ENCODE measurements at places on chromosomes 6 and 20.

- no peak for DNase-seq
Observed at GRCh38 chr6:20699402-20699801, 165.1 kb downstream of the CDKAL1 start.

DNA sequence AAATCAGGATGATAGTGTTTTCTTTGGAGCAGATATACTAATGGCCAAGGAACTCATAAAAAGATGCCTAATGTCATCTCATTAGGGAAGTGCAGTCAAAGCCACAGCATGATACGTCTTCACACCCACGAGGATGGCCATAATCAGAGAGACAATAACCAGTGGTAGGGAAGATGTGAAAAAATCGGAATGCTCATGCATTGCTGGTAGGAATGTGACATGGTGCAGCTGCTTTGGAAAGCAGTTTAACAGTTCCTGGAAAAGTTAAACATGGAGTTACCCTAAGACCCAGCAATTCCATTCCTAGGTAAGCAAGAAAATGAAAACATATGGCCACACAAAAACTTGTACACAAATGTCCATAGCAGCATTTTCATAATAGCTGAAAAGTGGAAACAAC, 29.9 kb downstream of the BCAS1 start:
- DNase-seq, result no peak

DNA sequence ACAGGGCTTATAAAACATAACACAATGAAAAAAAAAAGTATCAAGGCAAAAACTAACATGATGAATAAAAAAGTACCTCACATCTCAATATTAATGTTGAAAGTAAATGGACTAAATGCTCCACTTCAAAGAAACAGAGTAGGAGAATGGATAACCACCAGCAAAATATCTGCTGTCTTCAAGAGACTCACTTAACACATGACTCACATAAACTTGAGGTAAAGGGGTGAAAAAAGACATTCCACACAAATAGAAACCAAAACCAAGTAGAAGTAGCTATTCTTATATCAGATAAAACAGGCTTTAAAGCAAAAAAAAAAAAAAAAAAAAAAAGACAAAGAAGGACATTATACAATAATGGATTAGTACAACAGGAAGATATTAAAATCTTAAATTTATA, 86.9 kb downstream of the TBC1D32 start:
- no peak for DNase-seq

GRCh38 chr6:33995309-33996119, 150.4 kb downstream of the GRM4 start:
- no peak for DNase-seq

GRCh38 chr6:121515630-121516265, 80.3 kb downstream of the GJA1 start:
- DNase-seq, result no peak

GRCh38 chr20:45189067-45189609, 14.4 kb downstream of the PI3 start:
- no peak for DNase-seq

- no peak for DNase-seq
Observed at GRCh38 chr6:144957236-144957937, 672.3 kb downstream of the UTRN start.

DNA sequence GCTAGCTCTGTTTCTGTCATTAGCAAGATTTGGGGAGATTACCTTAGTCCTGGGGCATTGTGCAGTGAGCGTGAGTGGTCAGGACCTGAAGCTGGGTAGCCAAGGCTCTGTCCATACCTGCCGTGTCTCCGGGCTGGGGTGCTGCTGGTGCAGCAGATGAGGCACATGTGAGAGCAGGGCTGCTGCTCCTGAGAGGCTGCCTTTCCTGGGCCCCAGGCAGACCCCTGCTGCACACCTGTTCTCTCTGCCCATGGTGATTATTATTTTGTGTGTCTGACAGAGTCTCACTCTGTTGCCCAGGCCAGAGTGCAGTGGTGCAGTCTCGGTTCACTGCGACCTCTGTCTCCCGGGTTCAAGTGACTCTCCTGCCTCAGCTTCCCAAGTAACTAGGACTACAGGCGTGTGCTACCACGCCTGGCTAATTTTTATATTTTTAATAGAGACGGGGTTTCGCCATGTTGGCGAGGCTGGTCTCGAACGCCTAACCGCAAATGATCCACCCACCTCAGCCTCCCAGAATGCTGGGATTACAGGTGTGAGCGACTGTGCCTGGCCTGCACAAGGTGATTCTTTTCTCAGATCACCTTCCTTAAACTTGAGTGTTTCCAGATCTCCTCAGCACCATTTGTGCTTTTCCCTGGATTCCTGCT, 36.8 kb upstream of the IRF4 start:
- no peak for DNase-seq

- no peak for DNase-seq
Observed at GRCh38 chr20:23163562-23163961, 77.4 kb upstream of the CD93 start.

DNA sequence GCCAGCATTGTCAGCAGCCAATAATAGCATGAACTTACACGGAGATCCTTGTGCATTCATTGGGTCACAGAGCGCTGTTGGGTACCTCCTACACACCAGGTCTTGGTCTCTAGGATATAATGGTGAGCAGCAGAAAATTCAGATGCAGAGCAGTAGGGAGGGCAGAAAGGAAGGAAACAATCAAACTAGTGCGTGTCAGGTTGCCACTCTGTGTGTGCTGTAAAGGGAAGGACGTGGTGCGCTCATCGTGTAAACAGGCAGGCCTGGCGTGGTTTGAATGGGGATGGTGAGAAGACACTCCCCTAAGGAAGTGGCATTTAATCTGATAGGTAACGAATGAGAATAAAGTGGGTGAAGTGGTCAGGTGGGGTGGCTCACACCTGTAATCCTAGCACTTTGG, 336.4 kb downstream of the CDH26 start:
- no peak for DNase-seq

- no peak for DNase-seq
Observed at GRCh38 chr6:72080260-72080941, 194.1 kb downstream of the RIMS1 start.

GRCh38 chr6:46410334-46410953, 80.8 kb downstream of the RCAN2 start:
- DNase-seq, result no peak

DNA sequence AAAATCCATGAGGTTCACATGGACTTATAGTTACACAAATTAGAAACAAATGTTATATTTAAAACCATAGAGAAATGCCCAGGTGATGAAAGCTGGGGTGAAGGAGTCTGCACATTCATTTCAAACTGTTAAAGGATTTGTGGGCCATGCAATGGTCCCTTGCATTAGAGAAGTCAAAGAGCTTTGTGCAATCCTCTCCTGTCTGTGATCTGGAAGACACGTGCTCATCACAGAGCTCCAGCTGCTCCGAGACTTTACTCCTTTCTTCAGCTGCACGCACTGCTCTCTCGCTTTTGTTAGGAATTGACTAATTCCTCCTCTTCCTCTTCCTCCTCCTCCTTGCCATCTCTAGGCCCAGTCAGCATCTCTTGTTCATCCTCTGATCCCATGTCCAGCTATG, 4.1 kb upstream of the AIF1 start:
- no peak for DNase-seq

GRCh38 chr20:43744151-43744611, 17.4 kb upstream of the GTSF1L start:
- no peak for DNase-seq

GRCh38 chr6:13146442-13146841, 181.9 kb downstream of the TBC1D7 start:
- no peak for DNase-seq

DNA sequence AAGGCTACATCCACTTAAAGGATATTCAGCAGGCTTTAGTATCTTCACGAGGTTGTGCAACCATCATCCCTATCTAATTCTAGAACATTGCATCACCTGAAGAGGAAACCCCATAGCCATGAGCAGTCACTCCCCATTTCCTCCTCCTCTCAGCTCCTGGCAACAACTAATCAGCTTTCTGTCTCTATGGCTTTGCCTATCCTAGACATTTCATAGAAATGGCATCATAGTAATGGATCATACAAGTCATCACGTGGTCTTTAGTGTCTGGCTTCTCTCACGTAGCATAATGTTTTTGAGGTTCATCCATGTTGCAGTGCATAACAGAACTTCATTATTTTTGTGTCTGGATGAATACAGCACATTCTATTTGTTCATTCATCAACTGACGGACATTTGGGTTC, 20.5 kb downstream of the SNAI1 start:
- no peak for DNase-seq

- no peak for DNase-seq
Observed at GRCh38 chr6:137545073-137545472, 50.9 kb upstream of the OLIG3 start.

GRCh38 chr6:113187661-113188060, 669.5 kb upstream of the MARCKS start:
- no peak for DNase-seq

GRCh38 chr20:38799203-38799602, 6.3 kb upstream of the PPP1R16B start:
- no peak for DNase-seq

Measured in left renal cortex interstitium (tissue), 4 donors.